ENCODE measurements at places on chromosomes 11 and 22. TPM values are rescaled to one million over a fixed set of nuclear protein-coding genes. Genes with fewer than 3 reads are reported as not detected.

GTSE1 gene
- total RNA-seq = 3.8 TPM

CALCA gene
- total RNA-seq = 6.0 TPM

APOBEC3H gene
- not detected for total RNA-seq

H19 gene
- 78.8 TPM for total RNA-seq

HIC2 gene
- 5.9 TPM for total RNA-seq

ATP6V1E1 gene
- 172 TPM for total RNA-seq

GGTLC3 gene
- total RNA-seq = not detected

SMPD1 gene
- 28.4 TPM for total RNA-seq

TNNT3 gene
- total RNA-seq = not detected

DNA sequence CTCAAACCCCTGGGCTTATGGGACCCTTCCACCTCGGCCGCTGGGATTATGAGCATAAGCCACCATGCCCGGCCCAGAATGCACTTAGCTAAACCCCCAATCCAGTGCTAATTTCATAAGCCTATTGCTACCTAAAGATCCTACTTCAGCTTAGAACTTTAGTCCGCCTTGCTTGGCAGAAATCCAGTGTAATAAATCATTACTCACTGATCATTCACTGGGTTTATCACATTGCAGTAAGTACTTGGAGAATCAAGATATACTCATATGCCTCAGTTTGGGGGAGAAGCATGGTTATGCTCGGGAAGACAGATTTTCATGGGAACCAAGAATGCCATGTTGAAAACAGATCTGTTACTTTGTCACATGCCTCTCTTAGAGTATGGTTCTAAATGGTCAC is 3.8 kb upstream of the TBRG1 start:
- DNase-seq = no peak

GRCh38 chr11:73280626-73281025 is 8.5 kb downstream of the P2RY6 start:
- no peak for DNase-seq

DNA sequence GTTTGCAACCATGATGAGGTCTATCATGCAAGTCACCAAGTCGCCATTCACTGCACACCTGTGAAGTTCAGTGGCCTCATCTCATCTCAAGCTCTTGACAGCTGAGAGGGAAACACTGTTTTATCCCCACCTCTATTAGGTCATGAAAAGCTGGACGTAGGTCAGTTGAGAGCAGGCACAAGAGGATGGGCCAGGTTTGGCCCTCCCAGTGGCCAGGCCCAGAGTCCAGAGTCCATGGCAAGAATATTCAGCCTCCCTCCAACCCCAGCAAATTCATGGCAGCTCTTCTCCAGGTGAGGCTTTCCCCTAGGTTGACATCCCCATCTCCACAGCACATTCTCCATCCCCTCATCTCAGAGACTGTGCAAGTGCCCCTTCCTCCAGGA is 22.0 kb upstream of the ISX start:
- no peak for DNase-seq

GRCh38 chr11:1706634-1707400 is 9.8 kb downstream of the KRTAP5-6 start:
- no peak for DNase-seq

DNA sequence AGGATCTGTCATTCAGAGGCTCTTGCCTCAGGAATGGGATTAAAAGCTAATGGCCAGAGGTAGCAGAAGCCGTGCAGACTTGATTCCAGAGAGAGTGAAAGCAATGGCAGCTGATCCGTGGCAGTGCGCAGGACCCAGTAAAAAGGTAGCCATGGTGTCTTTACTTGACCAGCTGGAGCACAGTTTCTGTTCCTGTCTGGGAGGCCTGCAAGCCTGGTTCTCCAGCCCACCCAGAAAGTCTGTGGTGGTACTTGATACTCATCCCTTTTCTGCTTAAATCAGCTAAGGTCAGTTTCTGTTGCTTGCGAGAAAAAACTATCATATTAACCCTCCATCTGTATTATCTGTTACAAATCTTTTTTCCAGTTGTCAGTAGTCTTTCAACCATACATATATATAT is 86.7 kb downstream of the RPS6KA4 start:
- DNase-seq = no peak

DNA sequence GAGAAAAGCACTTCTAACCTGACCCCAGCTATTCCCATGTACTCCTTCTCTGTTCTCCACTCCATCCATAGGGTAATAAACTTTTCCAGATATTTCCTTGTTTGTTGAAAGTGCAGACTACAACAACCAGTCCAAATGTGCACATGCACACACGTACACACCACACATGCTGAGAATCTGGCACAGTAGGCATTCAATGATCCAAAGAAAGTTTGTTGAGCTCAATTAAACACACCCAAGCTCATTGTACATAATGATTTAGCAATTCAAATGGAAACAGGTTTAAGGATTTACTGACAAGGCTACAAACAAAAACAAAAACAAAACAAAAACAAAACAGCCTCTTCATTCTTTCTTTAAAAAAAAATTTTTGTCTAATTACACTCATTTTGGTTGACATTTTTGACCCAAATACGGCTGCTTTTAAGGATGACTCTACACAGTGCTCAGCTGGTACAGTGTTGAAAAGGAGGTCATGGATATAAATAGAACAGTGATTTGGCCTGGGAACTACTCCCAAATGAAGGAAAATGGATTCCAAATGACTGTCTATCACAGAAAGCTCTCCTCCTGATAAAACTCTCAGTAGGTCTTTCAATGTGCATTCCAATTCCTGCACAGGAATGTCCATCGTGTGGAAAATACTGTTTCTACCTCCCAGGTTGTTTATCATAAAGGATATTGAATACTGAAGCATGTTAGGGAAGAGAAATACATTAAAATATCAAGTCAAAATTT is 232.2 kb downstream of the GUCY1A2 start:
- DNase-seq = no peak

GRCh38 chr11:43930868-43931716 is 11.3 kb upstream of the C11orf96 start:
- no peak for DNase-seq

GRCh38 chr22:35921777-35922176 is 106.8 kb downstream of the RBFOX2 start:
- DNase-seq = peak; percentile 66

DNA sequence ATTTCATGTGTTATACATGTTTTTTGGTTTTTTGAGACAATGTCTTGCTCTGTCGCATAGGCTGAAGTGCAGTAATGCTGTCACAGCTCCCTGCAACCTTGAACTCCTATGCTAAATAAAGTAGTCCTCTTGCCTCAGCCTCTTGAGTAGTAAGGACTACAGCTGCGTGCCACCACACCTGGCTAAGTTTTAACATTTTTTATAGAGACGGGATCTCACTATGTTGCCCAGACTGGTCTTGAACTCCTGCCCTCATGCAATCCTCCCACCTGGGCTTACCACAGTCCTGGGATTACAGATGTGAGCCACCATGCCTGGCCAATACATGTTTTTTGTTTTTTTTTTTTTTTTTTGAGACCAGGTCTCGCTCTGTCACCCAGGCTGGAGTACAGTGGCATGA is 33.9 kb downstream of the SWAP70 start:
- no peak for DNase-seq

GRCh38 chr22:44075670-44076069 is 51.6 kb downstream of the PARVB start:
- DNase-seq = no peak

DNA sequence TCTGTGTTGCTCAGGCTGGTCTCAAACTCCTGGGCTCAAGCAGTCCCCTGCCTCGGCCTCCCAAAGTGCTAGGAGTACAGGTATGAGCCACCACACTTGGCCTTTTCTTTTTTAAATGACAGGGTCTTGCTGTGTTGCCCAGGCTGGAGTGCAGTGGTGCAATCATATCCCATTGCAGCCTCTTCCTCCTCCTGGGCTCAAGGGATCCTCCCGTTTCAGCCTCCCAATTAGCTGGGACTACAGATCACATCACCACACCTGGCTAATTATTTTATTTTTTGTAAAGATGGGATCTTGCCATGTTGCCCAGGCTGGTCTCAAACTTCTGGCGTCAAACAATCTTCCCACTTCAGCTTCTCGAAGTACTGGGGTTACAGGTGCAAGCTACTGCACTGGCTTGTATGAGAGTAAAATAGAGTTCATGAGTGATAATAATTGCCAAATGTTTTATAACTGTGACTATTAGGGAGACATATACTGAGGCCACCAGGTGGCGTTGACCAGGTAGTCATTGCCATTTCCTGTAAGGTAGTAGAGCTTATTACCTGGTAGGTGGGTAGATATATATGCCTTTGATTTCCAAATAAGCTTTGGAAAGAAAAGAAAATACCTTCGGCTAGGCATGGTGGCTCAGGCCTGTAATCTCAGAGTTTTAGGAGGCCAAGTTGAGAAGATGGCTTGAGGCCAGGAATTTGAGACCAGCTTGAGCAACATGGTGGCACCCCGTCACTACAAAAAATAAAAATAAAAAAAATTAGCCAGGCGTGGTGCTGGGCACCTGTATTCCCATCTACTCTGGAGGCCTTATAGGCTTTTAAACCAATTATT is 5.4 kb downstream of the FDX1 start:
- no peak for DNase-seq

- no peak for DNase-seq
Observed at GRCh38 chr11:44877571-44878497, 72.8 kb downstream of the TP53I11 start.

DNA sequence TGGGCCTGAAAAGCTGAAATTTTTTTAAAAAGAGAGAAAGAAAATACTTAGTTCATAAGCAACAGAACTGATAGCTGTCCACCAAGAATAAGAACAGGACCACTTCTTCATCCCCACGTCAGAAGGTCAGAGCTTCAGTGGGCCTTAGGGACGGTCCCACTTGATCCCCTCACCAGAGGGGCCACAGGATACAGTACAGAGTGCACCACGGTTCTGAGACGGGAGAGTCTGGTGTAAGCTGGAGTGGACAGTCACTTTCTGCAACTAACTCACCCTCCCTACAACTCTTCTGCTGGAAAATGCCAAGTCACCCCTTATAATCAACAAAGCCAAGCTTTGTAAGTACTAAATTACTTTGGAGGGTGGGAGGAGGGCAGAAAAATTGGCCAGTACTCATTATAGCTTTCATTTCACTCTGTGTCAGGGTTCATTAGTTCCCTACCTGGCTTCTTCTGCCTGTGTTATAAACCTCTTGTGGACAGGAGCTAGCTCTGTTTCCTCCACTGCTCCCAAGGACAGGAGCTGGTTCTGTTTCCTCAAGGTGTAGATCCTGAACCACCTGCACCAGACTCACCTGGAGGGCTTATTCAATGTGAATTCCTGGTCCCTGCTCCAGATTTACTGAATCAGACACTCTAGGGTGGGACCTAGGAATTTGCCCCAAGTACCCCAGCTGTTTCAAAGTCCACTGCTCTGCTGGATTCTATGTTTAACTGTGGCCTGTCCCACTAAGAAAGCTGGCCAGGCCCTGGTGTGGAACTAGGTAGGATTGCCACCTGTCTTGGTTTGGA is 39.6 kb downstream of the SCGB1A1 start:
- DNase-seq = no peak

DNA sequence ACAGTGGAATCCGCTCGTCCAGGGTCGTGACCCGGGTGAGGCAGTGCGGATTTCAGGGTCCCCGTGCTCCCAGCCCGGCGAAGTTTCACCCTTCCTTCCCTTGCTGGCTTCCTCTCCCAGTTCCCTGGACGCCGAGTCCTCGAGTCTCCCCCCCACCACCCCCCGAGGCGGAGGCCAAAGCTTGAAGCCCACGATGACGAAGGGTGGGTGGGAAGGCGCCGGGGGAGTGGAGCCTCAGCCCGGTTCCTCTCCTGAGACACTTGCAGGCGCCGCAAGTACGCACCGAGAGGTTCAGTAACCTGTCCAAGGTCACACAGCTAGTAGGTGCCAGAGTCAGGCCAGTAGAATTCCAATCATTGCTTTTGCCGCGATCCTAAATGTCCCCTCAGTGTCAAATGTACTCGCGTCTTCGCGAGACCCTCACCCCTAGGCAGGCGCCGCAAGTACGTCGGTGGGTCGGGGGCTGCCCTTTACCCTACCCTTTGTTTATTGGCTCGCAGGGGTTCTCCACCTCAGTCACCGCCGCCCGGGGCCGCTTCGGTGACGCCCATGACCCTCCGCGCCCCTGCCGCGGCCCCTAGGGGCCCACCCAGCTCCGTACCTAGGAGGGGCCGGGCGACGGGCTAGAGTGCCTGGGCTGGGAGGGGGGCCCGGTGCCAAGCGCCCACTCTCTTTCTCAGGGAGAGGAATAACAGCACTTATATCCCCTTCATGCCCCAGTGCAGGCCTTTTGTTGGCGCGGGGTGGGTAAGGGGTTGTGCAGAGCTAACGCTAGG is 5.7 kb upstream of the CHRM1 start:
- no peak for DNase-seq

GRCh38 chr22:17994424-17995108 is 29.8 kb downstream of the MICAL3 start:
- no peak for DNase-seq

DNA sequence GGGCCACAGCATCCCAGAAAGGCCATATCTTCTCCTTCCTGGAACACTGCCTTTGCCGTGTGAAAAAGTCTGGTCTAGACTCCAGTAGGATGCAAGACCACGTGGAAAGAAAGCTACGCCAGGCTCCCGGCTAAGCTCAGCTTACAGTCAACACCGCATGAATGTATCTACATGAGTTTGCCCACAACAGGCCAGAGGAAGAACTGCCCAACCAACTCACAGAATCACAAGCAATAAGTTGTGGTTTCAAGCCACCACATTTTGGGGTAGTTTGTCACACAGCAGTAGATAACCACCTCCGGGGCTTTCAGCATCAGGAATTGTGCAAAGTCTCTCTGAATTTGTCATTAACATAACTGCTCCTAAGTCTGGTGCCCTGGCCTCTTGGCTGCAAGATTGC is 27.3 kb downstream of the HSPA8 start:
- no peak for DNase-seq

- DNase-seq = no peak
Observed at GRCh38 chr22:30743257-30744020, 48.8 kb downstream of the OSBP2 start.

DNA sequence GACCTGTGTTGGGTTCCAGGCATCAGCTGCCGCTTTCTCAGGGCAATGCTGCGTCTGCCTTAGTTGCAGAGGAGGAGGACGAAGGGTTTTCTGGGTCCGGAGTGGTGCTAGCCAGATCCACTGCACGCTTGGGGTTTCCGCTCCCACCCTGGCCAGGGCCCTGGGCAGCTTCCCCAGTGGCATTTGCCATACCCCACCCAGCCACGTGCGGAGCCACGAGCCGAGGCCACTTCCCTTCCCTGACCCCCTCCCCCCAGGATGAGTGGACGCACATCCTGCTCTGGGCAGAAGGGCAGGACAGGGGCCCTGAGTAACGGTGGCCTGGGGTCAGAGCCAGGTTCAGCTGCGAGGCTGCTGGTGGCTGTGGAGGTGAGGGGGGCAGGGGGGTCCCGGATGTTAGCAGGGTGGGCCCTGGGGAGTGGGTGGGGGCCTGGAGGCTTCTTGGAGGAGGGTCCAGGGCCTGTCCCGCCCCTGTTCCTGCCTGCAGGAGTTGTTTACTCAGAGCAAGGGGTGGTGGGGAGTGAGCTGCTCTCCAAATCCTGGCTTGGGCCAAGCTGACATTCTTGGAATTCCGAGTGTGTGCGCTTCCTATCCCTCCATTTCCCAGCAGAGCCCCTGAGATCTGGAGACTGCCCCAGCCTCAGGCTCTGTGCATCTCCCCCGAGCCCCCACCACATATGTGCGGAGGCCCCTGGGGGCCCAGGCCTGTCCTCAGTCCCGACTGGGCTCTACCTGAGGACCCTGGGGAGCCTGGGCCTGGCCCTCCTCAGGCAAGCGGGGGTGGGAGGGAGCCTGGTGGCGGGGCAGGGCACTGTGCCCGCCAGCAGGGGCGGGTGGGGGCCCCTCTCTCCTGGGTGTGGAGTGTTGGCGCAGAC is 1.4 kb downstream of the TSPAN4 start:
- no peak for DNase-seq

- DNase-seq = no peak
Observed at GRCh38 chr11:119352857-119353260, 6.4 kb upstream of the MFRP start.

GRCh38 chr11:12414611-12415010 is 37.2 kb downstream of the PARVA start:
- no peak for DNase-seq
